ENCODE measurements at places on chromosomes 6 and 20.

GRCh38 chr6:21461844-21462518 is 131.6 kb upstream of the SOX4 start:
- DNase-seq, result no peak

DNA sequence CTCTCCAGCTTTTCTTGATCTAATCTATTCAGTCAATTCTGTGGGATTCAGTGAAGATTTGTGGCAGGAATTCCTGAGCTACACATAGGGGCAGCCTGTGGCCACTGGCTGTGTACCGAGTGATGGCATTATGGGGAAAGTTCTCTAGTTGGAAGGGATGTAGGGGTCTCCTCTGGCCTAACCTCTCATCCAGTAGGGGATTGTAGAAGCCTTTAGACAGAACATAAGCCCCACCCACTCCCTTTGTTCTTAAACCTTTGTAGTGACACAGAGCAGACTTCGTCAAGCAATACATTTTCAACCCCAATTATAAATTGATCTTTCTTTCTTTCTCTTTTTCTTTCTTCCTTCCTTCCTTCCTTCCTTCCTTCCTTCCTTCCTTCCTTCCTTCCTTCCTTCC is 188.9 kb downstream of the QKI start:
- DNase-seq, result no peak

- DNase-seq, result peak; percentile 69
Observed at GRCh38 chr6:501891-502601, 110.5 kb downstream of the IRF4 start.

DNA sequence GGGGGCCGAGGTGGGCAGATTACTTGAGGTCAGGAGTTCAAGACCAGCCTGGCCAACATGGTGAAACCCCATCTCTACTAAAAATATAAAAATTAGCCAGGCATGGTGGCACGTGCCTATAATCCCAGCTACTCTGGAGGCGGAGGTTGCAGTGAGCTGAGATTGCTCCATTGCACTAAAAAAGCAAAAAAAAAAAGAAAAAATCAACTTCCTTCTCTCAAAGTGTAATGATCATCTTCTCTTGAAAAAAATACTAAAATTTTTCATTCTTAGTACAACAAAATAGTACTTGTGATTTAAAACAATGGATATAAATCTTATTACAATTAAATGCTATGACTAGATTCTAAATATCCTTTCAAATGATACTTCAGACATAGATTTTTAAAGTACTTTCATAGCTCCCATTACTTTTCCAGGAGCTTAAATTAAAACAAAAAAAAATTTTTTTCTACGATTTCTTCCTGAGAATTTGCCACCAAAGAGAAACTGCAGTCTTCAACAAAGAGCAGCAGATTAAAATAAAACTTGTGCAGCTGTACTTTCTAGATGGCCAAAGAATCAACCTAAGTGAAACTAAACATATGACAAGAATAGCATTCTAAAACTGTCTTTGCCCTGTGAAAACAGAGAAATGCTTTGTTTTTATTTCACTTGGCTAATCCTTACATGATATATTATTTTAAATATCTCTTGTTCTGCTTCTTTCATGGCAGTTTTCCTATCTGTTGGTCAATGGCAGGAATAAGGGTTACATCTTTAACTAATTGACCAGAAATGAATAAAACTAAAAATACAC is 75.2 kb downstream of the MAP3K5 start:
- no peak for DNase-seq

DNA sequence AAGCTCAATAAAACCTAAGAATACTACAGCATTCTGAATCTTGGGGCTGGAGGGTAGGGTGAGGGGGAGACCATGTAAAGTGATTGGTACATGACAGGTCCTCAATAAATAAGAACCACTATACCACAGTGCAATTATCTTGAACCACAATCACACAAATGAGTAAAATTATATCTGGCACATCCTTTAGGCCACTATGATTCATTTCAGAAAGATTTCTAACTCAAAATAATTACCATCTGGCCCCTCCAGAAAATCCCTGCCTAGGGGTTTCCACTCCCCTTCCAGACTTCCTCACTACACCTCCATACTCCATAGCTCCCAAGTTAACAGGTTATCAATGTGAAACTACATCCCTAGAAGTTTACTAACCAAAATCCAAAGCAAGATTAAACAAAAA is 19.7 kb downstream of the AKIRIN2 start:
- DNase-seq, result no peak

- no peak for DNase-seq
Observed at GRCh38 chr6:108621117-108621516, 60.4 kb downstream of the FOXO3 start.
